ENCODE measurements at places on chromosomes 3 and 15.

DNA sequence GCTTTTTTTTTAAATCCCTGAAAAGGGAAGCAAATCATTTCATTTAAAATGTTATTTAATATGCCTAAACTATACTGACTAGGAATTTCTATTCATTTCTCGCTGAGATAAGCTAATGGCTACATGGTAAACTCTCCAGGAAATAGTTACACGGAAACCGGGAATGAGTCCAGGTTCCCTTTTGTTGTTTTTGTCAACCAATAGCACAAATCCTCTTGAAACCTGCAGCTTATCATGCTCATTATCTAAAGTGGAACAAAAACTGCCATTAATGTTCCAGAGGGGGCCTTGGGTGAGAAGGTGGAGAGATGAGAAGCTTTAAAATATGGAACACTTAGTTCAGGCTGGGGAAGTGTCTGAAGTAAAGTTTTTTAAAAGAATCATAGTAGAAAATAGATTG, 113.5 kb upstream of the ALCAM start:
- DNase-seq: no peak

- DNase-seq: no peak
Observed at GRCh38 chr3:112341386-112341785, 8.4 kb downstream of the CD200 start.

DNA sequence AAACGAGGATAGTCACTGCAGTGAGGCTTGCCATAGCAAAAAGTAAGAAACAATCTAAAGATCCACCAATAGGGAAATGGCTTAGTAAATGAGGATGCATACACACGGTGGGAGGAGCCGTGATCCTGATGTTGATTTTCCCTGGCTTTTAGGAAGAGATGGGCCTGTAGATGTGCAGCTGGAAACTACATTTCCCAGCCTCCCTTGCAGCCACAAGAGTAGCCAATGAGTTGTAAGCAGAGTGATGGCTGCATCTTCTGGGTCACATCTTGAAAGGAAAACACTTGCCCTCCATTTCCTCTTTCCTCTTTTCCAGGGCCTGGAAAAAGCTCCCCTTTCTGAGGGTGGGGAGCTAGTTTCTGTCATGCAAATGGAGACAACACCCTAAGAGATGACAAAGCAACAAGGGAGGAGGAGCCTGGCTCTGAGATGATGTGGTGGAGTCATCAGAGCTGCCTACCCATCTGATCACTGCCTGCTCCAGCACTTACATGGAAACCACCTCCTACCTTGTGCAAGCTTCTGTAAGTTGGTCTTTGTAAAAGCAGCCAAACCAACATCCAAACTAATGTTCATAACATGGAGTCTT, 139.1 kb downstream of the TLE3 start:
- DNase-seq: no peak

DNA sequence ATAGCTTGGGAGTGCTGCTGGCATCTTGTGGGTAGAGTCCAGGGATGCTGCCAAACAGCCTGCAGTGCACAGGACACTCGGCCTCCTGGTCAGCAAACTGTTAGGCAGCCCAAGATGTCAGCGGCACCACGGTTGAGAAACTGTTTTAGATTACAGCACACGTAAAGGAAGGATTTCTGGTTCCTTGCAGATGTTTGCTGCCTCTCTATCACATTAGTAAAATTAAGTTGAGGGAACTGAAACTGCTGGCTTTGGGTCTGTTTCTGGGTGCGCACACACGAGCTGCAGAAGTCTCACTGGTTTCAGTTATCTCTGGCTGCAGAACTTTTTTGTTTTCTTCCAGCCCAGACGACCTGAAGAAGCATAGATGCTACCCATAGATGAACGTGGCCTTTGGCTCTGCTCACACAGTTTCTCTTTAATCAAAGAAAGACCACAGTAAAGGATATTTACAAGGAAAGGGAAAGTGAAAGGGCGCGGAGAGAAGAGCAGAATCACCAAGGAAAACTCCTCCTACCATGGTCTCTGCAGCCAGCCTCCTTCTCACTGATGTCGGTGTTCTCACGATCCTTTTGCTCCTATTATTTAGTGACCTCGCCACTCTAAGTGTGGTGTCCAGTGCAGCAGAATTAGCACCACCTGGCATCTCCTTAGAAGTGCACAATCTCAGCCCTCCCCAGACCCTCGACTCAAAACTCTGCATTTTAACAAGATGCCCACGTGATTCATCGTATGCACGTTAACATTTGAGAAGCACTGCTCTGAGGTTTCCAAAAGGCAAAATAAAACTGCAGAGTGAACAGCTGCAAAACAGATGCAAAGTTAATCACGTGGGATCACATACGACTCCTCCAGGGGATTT, 50.6 kb upstream of the AKAP13 start:
- peak; percentile 48 for DNase-seq

DNA sequence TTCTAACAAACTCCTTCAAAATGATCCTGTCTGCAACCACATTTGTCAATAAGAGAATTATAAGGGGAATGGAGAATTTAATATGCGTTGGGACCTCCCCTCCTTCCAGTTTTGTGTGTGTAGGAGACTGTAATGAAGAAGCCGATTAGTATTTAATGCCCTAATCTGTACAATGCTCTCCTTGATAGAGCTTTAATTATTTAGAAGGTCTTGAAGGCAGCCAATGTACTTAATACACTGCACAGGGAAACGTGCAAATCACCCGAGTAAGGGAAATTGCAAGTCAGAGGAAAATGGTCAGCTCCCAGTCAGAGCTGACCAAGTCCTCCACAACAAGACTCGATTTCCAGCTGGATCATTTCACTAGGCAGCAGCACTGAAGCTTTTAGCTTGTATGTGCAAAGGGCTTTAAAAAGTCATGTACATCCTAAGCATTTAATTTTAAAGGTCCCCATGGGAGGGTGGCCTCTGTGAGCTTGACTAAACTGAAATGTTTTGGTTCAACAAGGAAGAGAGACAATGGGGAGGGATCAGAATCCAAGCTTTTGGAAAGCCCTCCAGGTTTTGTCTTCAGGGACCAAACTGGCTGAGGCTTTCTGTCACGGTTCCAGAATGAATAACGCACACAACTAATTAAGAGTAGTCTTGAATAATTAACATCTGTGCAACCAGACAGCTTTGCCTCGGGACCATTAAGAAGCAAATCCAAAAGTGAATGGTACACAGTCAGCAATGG, 159.8 kb upstream of the MITF start:
- no peak for DNase-seq

DNA sequence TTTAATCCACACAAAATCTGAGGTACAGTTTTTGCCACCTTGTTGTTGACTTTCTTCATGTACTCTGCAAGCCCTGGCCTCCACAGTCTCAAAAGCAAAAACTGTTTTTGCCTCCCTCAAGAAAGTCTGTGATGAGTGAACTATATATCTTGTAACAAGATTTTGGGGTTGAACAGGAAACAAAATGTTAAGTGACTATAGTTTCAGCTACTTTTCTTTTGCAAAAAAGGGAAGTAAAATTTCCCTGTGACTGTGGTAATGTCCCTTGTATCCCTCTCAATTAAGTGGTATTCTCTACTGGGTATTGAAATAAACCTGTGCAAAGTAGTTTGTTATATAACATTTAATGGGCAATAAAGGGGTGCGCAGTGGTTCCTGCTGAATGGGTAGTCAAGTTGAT, 21.3 kb upstream of the SCAANT1 start:
- DNase-seq: no peak

DNA sequence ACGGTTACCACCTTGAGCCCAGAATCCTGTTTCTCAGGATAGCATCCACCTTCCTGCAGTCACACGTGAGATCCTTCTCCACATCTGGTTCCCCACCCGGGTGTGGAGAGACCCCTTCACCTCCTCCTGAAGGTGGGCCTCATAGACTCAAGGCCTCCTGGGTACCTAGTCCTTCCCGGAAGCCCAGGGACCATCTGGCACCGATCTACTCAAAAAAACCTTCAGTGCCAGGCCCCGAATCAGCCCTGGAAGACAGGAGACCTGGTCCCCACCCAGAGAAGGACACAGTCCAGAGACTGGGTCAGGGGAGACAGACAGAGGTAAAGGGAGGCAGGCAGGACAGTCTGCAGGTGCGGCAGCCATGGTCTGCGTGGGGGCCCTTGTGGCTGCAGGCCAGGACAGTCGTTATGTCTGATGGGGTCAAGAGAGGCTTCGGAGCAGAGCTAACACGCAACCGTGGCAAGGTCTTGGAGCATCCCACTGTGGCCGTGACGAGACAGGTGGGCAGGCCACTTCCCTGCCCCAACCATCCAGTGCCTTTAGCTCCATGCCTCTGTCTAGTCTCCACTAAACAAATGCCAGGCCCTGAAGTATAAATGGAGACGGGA, 112.2 kb upstream of the ABHD17C start:
- DNase-seq: no peak

- peak; percentile 70 for DNase-seq
Observed at GRCh38 chr15:46918462-46919140, 798.7 kb upstream of the SEMA6D start.

GRCh38 chr3:112460519-112461195, 38.6 kb downstream of the BTLA start:
- DNase-seq: no peak

DNA sequence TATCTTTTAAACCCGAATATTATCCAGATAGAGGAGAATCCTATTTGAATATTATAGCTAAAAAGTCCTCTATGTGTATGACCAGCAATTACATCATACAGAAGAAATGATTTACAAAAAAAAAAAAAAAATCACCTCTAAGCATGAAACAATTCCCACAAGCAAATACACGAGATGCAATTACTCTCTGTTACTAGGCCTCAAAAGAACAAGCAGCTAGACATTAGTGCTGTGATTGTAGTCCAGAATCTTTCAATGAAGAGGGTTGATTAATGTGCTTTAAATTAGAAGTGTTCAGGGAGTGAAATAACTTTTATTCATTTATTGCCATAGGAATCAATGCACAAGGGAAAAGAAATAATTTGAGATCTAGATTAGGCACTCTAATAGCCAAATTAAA, 1379.5 kb upstream of the GBE1 start:
- no peak for DNase-seq

DNA sequence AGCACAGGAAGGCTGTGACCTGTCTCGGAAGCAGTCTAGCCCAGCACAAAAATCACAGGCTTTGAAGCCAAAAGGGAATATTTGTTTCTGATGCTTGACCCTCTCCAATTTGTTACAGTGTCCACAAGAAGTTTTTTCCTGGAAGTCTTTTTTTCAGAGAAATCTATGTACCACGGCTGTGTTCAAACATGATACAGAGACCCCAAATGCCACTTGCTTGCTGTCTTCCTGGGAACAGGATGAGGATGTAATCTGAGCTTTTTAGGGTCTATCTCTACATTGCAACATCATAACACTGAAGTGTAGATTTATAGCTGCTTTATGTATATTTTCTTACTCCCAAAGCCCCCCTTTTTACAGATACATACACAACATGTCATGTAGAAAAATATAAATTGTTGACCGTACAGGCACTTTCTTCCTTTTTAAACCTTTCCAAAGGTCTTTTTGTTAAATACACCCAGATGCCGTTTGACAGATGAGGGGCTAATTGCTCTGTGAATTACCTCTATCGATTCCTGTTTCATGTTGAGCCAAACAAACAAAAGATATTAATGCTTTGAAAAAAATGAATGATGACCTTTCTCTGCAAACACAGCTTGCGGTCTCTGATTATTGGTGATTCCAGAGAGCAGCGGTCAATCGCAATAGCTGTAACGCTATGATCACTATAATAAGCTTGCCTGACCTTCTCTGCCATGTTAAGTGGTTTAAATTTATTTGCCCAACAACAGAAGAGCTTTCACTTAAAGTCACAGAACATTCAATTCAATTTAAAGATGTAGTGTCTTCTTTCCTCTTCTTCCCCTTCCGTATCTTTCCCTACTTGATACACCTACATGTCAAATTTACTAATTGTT, 875.9 kb upstream of the NR2F2 start:
- no peak for DNase-seq

DNA sequence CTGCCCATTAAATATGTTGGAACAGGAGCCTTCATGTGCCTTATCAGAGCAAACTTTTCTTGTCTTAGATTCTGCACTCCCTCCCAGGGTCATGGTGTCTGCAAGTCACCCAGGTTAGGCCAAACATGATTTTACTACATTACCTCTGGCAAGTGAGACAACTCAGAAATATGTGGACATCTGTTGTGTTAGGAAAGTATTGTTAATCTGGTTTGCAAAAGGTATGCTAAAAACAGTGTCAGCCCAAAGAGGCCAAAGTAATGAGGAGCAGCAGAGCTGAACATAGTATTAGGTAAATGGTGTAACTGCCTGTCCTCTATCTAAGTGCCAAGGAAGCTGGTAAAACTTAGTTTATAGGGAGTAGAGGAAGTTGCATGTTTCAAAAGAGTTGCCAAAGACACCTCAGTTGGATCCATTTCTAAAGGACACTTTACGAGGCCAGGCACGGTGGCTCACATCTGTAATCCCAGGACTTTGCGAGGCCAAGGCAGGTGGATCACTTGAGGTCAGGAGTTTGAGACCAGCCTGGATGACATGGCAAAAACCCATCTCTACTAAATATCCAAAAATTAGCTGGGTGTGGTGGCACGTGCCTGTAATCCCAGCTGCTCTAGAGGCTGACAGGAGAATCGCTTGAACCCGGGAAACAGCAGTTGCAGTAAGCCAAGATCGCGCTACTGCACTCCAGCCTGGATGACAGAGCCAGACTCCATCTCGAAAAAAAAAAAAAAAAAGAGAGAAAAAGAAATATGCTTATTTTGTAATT, 22.5 kb upstream of the PPIB start:
- no peak for DNase-seq

- no peak for DNase-seq
Observed at GRCh38 chr3:66353530-66353929, 132.7 kb downstream of the SLC25A26 start.
